CD8-positive, alpha-beta T cell (primary cell): ENCODE measurements at places on chromosomes 3 and 15.

DNA sequence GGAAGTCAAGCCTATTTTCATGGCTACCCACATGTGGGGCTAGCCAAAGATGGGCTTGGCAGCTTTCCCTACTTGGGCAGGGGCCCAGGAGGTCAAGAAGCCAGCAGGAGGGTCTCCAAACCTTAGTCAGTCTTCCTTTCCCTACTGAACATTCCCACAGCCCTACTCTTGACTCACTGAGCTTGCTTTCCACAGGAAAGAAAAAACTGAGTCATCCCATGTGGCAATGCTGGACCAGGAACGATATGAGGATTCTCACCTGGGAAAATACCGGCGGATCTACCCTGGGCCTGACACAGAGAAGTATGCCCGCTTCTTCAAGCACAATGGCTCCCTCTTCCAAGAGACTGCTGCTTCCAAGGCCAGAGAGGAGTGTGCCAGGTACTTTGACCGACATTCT, 3.7 kb upstream of the NGRN start:
- DNase-seq = no peak

DNA sequence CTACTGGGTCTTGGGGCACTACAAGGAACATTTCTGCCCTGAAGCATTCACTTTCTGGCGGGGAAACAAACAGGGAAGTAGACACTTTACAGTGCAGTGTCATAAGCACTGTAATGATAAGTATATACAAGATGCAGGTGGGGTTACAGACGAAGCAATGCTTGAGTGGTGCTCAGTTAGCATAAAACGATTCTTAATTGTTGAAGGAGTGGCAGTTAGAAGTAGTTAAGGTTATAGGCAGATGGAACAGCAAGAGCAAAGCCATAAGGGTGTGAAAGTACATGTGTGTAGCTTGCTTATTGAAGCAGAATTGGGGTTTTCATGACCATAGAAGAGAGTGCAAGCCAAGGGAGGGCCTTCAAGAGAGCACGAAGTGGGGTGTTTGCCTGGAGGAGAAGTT, 46.2 kb downstream of the SLC25A26 start:
- no peak for DNase-seq

- DNase-seq = no peak
Observed at GRCh38 chr15:77329202-77329601, 90.7 kb downstream of the PEAK1 start.

- no peak for DNase-seq
Observed at GRCh38 chr15:58118272-58118671, 19.9 kb upstream of the AQP9 start.

GRCh38 chr15:93759629-93760028, 471.7 kb upstream of the MCTP2 start:
- no peak for DNase-seq

DNA sequence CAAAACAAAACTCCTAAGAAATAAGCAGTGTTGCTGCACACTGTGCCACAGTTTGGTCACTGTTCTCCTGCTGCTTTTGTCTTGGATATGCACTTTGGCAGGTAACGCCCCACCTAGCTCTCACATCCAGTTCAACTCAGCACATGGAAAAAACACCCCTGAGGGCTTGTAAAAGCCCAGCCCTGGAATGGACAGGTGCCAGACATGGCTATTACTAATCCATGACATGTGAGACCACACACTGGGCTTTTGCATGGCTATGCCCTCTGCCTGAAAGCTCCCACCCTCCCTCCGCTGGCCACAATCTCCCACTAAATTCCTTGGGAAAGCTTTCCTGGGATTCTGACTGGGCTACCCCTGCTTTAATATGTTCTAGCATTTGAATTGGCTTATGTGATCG, 24.7 kb upstream of the ZBED2 start:
- no peak for DNase-seq

DNA sequence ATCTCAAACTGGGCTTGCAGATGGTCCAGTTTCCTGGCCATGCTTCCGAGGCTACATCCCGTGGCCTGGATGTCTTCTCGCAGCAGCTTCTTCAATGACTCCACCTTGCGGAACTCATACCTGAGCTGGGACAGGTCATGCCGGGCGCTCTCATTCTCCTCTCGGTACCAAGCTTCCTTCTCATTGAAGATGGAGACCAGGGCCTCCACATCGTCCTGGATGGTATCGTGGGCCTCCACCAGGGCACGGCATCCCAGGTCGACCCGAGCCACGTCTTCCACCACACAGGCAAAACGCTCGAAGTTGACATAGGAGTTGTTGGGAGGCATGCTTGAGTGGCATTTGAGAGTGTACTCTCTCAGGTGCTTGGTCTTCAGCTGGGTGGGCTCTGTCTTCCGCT, 89.2 kb upstream of the HERC1 start:
- DNase-seq = no peak

DNA sequence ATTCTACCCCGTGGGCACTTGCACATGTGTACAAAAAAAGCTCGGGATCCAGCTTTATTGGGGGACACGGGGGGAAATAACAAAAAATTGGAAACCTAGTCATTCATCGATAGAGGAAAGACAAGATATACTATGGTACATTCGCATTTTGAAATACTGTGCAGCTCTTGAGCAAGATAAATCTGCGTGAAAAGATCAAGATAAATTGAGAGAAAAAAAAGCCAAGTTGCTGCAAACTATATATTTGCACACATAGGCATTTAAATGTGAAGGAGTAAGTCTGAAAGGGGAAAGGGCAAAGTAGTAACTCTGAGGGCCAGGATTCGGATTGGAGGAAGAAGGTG, 620 bp upstream of the UBR1 start:
- DNase-seq = no peak

DNA sequence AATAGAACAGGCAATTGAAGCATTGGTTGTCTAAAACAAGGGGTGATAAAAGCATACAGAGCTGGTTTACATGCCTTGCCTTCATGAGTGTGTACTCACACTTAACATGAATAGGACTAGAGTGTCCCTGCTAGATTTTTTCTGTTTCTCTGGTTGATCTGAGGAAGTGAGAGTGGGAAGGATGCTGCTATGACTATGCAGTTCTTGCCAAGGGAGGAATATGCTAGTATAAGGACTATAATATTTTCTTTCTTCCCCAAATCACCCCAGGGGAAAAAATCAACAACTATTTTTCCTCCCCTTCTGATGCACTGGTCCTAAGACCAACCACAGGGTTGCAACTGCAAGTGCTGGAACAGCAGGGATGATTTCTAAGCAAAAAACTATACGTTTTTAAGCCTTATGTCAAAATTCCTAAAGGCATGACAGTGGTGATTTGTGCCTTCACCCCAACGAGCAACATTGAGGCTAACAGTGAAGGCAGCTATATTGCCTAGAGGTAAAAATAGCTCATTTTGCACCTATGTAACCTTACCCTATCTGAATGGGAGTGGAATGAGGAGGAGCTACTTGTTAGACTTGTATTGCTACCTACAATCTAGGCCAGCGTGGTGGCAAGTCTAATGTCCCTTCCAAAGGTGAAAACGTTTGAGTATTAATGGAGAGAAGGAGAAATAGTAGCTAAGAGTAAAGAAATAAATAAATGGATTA, 33.5 kb upstream of the USP8 start:
- DNase-seq = no peak

- DNase-seq = no peak
Observed at GRCh38 chr15:96363707-96364106, 33.2 kb downstream of the NR2F2 start.

DNA sequence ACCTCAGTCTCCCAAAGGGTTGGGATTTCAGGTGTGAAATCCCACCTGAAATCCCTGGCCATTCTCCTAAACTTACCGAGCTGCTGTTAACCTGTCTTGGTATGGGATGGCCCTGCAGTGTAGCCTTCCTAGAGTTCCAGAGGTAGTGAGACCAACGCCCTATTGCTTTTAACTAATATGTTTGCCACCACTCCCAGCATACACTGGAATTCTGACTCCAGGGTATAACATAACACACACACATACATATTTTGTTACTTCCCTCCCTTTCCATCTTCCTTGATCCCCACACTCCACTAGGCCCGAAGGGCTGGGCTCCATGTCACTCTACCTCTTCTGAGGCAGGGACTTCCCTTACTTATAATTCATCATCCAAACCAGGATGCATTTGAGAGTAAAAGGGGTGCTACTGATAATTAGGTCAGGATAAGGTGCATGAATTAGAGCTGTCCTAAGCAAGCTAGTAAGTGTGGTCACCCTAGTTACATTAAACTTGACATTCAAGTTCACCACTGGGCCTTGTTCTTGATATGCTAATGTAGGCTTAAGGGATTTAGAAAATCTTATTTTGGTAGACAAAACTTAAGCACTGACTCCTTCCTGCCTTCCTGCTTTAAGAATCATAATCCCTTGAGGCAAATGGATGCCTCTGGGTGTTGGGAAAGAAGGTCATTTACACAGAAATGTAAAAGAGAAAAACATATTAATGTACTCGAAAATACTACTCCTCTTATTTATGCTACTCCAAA, 317.6 kb downstream of the MAGI1 start:
- no peak for DNase-seq

GRCh38 chr3:156837115-156837514, 11.0 kb downstream of the LEKR1 start:
- DNase-seq = no peak

DNA sequence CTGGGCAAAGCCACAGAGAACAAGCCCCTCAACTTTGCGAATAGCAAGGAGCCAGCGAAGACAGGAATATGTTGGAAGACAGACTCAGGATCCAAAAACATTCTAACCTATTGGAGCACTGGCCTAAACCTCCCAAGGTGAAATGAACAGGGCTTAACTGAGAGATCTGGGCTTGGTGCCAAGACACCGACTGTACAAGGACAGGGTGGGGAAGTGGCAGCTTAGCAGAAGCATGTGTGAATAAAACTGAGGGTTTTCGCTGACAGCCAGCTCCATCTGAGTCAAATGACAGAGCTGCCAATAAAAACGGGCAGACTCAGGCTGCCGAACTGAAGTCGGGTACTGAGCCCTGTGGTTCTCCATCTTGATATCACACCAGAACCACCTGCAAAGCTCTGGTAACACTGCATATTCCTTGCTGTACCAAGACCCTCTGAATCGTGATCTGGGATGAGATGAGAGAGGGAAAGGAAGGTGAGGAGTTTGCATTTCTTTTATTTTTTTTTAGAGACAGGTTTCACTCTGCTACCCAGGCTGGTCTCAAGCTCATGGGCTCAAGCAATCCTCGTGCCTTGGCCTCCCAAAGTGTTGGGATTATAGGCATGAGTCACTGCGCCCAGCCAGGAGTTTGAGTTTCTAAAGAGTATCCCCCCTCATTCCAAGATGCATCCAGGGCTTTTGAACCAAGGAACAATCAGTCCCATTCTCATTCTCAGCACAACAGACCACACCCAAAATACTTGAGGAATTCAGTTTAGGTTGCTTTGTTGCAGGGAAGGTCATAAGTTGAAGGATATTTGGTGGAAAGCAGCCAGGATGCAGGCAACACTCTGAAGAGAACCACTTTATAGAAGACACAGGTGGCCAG, 6.0 kb upstream of the PLCB2 start:
- peak; percentile 76 for DNase-seq

DNA sequence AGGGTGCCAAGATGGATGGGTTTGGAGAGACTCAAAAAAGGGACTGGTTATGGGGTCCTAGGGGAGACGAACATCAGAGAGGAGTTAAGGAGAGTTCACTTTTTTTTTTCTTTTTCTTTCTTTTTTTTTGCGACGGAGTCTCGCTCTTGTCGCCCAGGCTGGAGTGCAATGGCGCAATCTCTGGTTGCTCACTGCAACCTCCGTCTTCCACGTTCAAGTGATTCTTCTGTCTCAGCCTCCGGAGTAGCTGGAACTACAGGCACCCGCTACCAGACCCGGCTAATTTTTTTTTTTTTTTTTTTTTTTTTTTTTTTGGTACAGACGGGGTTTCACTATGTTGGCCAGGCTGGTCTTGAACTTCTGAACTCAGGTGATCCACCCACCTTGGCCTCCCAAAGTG, 1.2 kb downstream of the SPINT1 start:
- no peak for DNase-seq

DNA sequence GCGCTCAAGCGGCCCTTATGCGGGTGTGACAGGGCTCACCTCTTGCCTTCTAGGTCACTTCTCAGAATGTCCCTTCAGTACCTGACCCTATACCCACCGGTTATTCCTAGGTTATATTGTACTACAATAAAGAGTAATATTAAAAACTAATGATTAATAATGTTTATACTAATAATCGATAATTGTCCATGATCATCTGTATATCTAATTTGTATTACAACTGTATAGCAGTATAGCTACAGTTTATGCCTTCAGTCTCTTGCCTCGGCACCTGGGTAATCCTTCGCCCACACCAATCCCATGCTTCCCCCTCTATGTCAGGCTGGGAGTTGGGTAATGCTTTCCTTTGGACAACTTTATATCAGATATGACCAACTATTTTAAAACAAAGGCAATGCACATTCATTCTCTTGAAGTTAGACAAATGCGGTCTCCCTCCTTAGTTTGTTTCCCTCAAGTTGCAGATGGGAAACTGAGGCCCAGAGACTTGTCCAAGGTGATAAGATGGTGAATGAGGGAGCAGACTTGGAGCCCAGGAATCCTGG, 3.4 kb downstream of the FAH start:
- DNase-seq = no peak

GRCh38 chr3:27081992-27082607, 287.1 kb downstream of the NEK10 start:
- DNase-seq = no peak

GRCh38 chr3:129628169-129628522, 21.7 kb upstream of the PLXND1 start:
- no peak for DNase-seq
